Neural progenitor cell (in vitro differentiated cells): ENCODE measurements at places on chromosomes 11 and 22.

DNA sequence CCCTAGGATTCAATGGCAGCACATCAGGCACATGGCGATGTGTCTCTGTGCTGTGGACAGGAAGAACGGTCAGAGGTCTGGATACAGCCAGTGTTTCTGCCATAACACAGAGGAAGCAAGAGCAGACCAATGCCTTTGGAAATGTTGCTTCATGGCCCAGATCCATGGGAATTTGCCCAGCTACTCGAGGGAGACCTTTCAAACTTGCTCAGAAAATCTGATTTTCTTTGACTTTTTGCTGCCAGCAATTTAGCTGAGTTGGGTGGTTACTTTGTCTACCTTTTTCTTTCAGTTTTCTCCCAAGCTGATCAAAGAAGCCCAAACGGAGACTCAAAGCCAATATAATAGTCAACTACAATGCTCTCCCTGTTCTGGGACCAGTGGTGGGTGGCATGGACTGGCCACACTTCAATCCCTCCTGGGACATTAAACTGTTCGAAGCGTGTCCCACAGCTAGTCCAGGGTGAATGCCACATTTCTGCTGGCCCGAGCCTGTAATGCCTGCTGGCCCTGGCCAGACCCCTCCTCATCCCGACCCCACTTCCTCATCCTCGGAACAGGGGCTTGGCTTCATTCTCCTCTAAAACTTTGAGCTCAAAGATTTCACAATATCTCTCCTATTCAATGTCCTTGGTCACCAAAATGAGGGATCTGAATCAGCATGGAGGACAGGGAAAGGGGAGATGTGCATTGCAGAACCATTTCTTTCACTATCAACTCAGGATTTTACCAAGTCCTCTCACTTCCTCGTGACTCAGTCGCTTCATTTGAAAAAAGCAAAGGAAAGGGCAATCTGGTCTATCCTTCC, 93.3 kb downstream of the ABTB2 start:
- DNase-seq: no peak

DNA sequence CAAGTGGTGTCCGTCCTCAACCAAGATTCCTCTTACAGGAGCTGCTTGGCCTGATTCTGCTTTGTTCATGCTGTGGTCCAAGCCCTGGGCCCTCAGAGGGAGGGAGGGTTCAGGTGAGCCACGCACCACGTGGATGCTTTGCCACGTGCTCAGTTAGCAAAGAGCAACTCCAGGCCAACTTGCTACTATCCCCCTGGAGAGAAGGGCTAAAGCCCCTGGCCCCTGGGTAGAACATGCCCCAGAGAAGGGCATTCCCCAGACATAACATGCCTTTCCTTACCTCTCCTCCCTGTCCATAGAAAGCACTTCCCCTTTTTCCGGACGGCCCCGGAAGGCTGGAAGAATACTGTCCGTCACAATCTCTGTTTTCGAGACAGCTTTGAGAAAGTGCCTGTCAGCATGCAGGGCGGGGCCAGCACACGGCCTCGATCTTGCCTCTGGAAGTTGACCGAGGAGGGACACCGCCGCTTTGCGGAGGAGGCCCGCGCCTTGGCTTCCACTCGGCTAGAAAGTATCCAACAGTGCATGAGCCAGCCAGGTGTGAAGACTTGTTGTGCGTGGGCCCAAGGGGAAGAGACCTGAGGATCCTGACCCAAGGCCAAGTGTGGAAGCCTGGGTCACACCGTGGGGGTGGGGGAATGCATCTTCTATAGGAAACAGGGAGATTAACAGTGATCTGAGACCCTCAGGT, 8.8 kb downstream of the FOXR1 start:
- no peak for DNase-seq

- DNase-seq: no peak
Measured at GRCh38 chr11:29119707-29120618, 896.9 kb downstream of the KCNA4 start.

GRCh38 chr22:17910561-17911311, 113.6 kb downstream of the MICAL3 start:
- DNase-seq: peak; percentile 71

DNA sequence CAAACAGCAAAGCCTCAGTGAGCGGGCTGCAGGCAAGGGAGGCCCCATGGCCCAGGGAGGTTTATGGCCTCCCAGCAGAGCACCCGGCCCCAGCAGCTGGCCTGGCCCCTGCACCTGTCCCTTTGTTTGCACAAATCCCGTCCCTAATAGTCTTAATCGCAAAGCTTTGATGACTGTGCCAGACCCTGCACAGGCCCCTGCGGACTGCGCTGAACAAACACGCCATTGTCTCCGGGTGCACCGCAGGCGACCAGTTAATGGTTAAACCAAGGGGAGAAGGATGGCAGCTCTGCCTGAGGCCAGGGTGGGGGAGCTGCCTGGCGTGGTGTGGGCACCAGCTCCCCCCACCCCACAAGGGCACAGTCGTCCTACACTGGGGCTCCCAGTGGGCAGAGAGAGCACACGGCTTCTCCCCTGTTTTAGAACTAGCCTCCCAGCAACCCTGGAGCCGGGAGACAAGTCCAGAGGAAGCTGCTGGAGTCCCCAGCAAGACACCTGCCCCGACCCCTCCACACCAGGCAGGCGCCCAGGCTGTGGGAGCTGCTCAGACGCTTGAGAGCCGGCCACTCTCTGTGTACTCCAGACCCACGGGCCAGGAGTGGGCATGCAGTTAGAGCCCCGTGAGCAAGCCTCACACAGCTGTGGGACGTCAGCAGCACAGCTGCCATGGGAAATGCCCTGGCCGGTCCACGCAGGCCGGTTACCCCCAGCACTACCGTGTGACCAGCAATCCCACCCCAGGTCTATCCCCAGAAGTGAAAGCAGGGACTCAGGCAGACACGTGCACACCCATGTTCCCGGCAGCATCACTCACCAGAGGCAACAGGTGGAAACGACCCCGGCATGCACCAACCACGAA, 39.7 kb upstream of the TH start:
- peak; percentile 91 for DNase-seq
